ENCODE measurements at places on chromosomes 1 and 21.

- DNase-seq = no peak
Measured at GRCh38 chr1:36734356-36734755, 251.6 kb upstream of the CSF3R start.

DNA sequence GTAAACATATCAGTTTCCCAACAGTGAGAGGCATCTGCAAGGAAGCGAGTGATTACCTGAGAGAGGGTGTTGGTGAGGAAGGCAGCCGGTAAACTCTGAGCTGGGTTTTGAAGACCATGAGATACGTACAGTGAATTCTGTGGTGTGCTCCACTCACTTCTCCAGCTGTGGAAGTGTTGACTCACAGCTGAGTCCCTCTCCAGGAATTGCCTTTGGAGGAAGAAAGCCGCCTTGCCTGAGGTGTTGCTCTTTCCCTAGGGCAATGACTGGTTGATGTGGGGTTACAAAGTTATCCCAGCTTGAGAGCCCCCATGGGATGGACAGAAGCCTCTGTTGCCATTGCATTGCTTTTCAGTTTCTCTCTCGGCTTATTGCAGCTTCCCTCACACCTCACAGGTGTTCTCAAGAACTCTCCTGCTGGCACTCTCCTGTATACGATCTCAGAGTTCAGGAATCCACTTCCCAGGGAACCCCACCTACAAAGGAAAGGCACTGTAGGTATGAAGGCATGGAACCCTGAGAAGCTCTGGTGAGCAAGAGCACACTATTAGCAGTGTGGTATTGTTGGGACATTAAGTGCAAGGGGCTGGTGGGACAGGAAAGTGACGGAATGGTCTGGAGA is 10.8 kb downstream of the NHLH1 start:
- no peak for DNase-seq

- DNase-seq = no peak
Measured at GRCh38 chr1:10610901-10611600, 136.3 kb downstream of the PEX14 start.

- DNase-seq = no peak
Measured at GRCh38 chr1:228765168-228765946, 30.1 kb downstream of the RHOU start.

Data from CD4-positive, alpha-beta T cell (primary cell).